Activated T-cell treated with anti-CD3 and anti-CD28 coated beads, Interleukin-2, amount 50 U/mL, for 72 hours (primary cell): ENCODE measurements at places on chromosomes 2 and 18. TPM values are rescaled to one million over a fixed set of nuclear protein-coding genes. Genes with fewer than 3 reads are reported as not detected.

Gene IL18RAP
- 9.5 TPM for total RNA-seq

Gene GATA6
- total RNA-seq, result 0.43 TPM

Gene HDAC4
- total RNA-seq, result 71.7 TPM

DNA sequence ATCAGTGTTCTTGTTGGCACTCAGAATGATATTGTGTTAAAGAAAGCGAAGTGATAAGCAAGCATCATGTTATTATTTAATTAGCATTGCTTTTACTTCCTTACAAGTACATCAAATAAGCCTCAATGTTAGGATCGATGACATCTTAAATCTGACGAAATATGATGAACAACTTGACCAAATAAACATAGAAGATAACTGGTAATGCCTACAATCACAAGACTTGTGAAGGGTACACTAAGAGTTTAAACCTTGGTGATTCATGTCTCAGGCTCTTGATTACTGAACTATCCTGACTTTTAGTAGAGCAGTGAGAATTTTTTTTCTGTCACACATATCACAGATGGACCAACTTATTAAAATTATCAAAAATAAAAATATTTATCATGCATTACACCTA, 500.8 kb upstream of the ZEB2 start:
- no peak overlapping the region for H3K27ac ChIP-seq
- no peaks in the 10 kb centered on the region for H3K36me3 ChIP-seq
- H3K27me3 ChIP-seq, result no peaks in the 10 kb centered on the region
- no peak for DNase-seq
- no peak overlapping the region for H3K4me3 ChIP-seq
- H3K4me1 ChIP-seq, result no peaks in the 10 kb centered on the region

GRCh38 chr2:195408196-195408595, 248.8 kb upstream of the SLC39A10 start:
- DNase-seq, result no peak
- H3K36me3 ChIP-seq, result peaks cover 2% of the 10 kb centered on the region
- no peaks in the 10 kb centered on the region for H3K27me3 ChIP-seq
- H3K27ac ChIP-seq, result no peak overlapping the region

DNA sequence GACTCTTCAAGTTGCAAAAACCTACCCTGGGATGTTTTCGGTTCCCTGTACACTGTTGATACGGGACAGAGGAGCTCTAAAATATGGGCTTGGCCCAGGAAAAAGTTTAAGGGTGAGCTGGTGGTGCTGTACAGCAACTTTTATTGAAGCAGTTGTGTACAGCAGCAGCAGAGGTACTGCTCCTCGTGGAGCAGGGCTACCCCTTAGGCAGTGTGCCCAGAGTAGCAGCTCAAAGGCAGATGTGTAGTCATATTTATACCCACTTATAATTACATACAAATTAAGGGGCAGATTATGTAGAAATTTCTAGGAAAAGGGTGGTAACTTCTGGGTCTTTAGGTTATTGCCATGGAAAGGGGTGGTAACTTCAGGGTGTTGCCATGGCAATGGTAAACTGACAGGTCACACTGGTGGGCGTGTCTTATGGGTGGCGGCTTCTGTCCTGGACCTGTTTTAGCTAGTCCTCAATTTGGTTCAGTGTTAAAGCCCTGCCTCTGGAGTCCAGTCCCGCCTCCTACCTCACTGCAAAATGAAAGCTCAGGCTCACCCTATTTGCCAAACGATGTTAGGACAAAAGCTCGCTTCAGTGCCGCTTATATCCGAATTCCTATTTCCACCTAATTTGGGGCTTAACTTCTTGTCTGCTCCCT, 203.2 kb downstream of the ETAA1 start:
- no peaks in the 10 kb centered on the region for H3K27me3 ChIP-seq
- H3K36me3 ChIP-seq, result no peaks in the 10 kb centered on the region
- no peaks in the 10 kb centered on the region for H3K4me1 ChIP-seq
- H3K4me3 ChIP-seq, result no peak overlapping the region
- H3K27ac ChIP-seq, result no peak overlapping the region
- DNase-seq, result no peak
